ENCODE measurements at places on chromosomes 7 and 10.

- no peak for DNase-seq
Observed at GRCh38 chr10:74754381-74754821, 72.0 kb upstream of the KAT6B start.

DNA sequence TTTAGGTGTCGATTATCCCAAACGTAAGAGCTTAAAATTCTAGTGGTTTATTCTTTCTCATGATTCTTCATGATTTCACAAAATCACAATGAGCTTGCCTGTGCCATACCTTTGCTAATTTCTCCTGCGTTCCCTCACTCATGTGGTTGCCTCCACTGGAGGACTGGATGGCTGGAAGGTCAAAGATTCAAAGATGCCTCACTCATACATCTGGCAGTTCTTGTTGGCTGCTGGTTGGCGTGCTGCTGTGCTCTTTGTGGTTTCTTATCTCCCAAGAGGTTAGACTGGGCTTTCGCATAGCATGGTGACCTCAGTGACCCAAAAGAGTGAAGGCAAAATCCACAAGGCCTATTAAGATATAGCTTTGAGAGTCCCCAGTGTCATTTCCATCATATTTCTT lies 877.6 kb upstream of the AUTS2 start:
- DNase-seq: no peak

DNA sequence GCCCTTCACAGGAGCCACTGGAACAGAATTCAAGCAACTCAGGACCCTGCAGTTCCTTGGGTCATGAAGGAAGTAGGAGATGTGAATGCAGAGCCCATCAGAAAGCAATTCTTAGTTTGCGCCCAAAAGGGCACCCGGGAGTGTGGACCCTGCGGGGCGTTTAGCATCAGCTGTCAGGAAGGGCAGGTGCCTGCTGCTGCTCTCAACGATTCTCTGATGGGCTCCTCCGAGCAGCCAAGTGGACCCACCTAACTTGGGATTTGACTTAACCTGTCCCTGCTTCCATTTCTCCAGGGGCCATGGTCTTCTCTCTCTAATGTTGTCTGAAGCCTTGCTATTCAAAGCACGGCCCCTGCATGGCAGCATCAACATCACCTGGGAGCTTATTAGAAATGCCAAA lies 17.1 kb downstream of the CPA5 start:
- DNase-seq: no peak

DNA sequence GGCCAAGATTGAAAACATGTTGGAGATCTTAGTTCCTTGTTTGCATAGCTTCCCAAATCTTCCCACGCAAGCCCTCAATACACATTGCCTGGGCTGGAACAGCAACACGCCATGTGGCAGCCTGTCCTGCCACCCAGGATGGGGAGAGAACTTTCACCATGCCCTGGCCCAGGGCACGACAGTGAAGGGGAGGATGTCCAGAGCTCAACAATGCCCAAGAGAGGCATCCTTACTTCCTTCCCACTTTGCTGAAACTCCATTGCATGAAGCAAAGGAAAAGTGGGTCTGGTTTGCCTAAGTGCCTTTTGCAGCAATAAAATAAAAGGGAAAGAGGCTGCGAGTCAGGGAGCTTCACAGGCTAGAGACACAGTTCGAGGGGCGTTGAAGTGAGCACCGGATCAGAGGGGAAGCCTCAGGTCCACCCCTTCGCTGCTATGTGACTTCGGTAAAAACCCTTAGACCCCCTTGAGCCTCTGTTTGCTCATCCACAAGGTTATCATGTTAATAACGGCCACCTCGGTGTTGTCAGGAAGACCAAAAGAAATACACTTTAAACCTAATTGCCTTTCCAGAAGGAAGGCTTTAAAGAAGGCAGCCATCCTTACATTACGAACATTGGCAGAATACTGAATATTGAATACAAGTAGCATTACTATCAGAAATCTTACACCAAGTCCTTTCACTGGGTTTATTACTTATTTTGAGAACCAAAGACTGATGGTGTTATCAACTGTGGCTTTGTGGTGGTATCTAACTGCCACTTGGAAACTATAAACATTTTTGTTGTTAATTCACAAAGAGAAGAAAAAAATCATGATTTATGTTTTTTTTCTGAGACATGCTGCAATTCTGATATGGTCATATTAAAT lies 133.3 kb downstream of the ICA1 start:
- DNase-seq: no peak

DNA sequence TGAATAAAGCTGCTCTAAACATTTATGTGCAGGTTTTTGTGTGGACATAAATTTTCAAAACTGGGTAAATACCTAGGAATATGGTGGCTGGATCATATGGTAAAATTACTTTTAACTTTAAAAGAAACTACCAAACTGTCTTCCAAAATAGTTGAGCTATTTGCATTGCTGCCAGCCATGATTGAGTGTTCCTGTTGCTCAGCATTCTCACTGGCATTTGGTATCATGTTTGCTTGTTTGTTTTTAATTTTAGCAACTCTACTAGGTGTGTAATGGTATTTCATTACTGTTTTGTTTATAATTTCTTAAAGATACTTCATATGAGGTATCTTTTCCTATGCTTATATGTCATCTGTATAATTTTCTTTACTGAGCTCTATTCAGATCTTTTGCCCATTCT lies 143.2 kb downstream of the POLR1F start:
- DNase-seq: no peak

DNA sequence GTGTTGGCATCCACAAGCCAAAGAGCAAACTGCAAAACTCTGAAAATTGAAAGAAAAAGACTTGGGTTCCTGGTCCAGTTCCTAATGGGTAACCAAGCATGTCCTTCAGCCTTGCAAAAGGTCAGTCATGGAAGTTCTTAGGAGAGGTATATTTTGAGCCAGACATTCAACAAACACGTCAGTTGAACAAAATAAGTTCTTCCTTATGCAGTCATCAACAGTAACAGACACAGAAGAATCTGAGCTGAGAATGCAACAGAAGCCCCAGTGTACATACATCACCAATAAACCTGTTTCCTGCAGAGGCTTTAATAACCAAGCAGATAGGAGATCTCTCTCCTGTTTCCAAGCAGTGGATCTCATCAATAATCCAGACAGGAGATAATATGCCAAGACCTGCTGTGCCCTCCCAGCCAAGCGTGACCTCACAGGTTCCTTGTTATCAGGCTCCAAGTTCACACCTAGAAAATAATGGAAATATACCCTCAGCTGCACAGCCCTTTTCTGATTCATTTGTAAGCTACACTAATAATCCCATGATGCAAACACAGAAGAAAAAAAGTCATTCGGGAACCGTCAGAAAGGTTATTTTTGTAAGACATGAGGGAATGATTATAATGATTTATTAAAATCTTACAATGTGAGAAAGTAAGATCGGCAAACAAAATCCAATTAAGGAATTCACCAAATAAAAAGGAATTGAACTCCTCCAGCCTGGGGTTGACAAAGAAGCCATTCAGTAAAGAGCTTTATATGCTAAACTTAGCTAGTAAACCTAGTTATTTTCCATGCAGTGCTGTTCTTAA lies 90.7 kb downstream of the DGKI start:
- no peak for DNase-seq

GRCh38 chr10:79179164-79179956 lies 110.6 kb downstream of the ZMIZ1 start:
- DNase-seq: peak; percentile 28

GRCh38 chr10:89074120-89074519 lies 83.5 kb downstream of the FAS start:
- DNase-seq: no peak

DNA sequence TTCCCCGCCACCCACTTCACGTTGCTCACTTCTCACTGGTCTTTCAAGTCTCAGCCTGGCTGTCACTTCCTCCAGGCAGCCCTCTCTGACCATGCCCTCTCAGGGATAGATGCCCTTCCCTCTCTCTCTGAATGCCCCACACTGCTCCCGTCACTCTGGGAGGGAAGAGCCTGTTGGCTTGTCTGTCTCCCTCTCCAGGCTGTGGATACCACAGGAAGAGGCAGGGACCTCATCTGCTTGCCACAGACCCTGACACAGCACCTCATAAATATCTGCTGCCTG lies 93.1 kb downstream of the OAT start:
- no peak for DNase-seq

GRCh38 chr10:108791794-108792474 lies 1131.4 kb downstream of the XPNPEP1 start:
- DNase-seq: no peak

DNA sequence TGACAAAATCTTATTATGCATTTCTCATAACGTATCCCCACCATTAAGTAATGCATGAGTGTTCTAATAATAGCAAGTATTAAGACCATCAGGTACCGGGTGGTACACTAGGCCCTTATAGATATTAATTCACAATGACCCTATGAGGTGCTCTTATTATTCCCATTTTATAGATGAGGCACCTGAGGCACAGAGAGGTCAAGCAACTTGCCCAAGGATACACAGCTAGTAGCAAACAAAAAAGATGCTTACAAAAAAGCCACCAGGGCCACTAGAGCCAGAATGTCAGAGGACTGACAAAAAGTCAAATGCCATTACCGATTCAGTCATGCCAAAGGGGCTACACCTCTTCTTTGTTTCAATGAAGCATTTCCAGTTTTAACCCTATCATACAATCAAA lies 5.9 kb downstream of the RSU1 start:
- no peak for DNase-seq

GRCh38 chr7:151883857-151884256 lies 6.9 kb upstream of the PRKAG2 start:
- DNase-seq: no peak

- no peak for DNase-seq
Observed at GRCh38 chr7:55570218-55570873, 2.0 kb downstream of the VOPP1 start.

DNA sequence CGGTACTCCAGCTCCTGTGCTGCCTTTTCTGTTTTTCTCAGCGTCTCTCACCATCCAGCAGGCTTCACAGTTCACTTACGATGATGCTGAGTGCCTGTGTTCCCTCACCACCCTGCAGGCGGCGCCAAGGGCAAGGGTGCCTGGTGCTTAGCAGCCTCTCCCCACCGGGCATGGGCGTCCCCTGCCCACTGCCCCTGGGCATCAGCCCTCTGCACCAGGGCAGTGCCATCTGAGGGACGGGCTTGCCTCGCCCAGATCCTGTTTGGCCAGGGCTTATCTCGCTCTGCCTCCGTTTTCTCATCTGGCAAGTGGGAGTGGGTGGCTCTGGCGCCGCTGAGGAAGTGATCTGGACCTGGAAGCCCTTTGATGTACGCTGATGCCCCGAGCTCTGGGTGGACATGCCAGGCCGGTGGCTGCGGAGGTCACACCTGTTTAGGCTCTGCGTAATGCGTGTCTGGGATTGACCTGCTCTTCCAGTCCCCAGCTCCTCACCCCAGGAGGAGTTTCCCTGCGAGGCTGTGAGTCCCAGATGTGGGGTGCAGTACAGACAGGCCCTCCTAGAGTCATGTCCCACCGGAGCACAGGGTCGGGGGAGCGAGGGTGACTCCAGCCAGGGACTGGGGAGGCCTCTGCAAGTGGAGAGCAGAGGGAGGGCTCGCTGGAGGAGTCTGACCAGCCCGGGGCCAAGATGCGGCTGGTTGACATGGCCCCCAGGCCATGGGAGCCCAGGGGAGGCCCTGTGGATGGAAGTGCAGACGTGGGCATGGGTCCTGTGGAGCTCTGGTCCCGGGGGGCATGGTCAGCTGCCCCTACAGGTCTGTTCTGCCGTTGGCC lies 11.8 kb downstream of the TTYH3 start:
- DNase-seq: no peak

DNA sequence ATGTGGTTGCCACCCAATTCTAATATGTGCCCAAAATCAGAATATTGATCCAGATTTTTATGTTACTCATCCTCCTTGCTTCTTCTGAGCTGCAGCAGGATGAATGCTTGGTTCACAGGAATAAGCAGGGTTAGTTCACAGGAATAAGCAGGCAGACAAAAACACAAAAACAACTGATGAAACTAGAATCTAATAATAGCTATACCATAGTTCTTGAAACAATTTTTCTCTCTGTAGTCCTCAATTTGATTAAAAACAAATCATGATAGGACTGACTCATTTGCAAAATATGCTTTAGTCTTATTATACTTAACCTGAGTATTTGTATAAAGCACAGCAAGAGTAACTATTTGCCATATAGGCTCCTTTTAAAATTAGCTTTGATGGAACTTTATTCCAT lies 24.4 kb upstream of the ARHGAP12 start:
- DNase-seq: no peak

- DNase-seq: no peak
Observed at GRCh38 chr7:99293167-99293566, 20.5 kb downstream of the MYH16 start.

GRCh38 chr7:127858915-127859189 lies 172.4 kb downstream of the LRRC4 start:
- DNase-seq: no peak

- no peak for DNase-seq
Observed at GRCh38 chr7:81394029-81394428, 375.8 kb downstream of the HGF start.

Measured in NCI-H1694 (cell line).